ENCODE measurements at places on chromosomes 1 and 21.

DNA sequence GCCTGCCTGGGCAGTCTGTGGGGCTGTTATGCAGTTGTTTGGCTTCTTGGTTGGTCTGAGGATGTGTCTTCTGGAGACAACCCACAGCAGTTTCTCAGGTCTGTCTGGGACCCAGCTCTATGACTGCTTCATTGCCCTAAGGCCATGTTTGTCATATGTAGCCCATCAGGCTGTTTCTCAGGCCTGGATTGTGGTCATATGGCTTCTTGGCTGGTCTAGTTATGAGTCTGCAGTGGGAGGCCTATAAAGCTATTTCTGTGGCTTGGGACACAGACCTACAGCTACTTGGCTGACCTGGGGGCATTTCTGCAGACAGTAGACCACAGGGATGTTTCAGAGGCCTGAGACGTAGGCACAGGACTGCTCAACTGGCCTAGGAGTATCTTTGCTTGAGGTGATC is 41.5 kb downstream of the CHIA start:
- no peak for DNase-seq

GRCh38 chr1:35112668-35113067 is 33.5 kb downstream of the ZMYM1 start:
- DNase-seq, result no peak

GRCh38 chr1:66916320-66916719 is 8.3 kb downstream of the DNAI4 start:
- DNase-seq, result no peak

GRCh38 chr1:66370462-66370971 is 163.4 kb upstream of the SGIP1 start:
- no peak for DNase-seq

GRCh38 chr1:244450597-244451538 is 841 bp downstream of the ADSS2 start:
- no peak for DNase-seq

GRCh38 chr1:155858800-155859233 is 550 bp upstream of the SYT11 start:
- no peak for DNase-seq

DNA sequence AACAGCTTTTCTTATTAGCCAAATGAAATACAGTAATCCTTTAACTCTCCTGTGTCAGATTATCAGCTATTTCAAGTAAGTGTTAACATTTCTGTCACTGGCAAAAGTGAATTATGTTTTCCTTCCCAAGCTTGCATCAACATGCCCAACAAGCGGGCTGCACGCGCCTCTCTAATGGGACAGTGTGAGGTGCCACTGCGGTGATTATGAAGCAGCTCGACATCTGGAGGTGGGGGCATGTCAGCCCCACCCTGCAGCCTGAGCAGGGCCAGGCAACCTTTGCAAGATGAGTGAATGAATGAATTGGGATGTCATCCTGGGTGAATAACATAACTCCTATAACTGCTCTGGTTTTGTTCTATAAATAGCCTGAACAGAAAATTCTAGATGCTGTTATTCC is 301.4 kb downstream of the ZNF326 start:
- DNase-seq, result no peak

- DNase-seq, result no peak
These were observed 186.8 kb upstream of the EDN2 start for GRCh38 chr1:41671116-41671755.

DNA sequence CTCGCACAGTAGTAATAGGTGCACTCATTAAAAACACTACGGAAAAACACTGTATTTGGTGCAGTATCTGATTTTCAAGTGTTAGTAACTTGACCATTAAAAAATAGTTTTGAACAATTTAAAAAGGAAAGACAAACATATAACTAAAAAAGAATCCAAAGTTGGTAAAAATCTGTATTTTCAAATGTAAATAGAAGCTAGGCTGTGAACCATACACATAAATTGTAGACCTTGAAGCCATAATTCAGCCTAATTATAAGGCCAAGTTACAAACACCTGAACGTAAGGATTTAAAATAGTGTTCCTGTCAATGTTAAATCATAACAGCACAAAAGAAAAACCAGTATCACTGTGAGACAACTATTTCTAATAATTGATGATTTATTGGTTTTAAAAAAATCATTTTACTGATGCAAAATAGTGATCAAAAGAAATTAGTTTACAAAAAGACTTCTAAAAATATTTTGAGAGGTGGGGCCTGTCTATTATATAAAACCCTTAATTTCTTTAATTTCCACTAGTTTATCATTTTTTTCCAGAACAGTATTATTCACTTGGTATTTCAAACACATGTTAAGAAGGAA is 4.5 kb downstream of the IRF2BP2 start:
- no peak for DNase-seq

DNA sequence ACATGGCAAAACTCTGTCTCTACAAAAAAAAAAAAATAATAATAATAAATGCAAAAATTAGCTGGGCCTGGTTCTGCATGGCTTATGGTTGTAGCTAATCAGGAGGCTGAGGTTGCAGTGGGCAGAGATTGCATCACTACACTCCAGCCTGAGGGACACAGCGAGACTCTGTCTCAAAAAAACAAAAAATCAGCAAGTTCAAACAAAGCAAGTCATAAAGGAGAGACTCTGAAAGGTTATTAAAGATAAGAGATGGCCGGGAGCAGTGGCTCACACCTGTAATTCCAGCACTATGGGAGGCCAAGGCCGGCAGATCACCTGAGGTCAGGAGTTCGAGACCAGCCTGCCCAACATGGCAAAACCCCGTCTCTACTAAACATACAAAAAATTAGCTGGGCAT is 28.8 kb downstream of the COP1 start:
- no peak for DNase-seq

DNA sequence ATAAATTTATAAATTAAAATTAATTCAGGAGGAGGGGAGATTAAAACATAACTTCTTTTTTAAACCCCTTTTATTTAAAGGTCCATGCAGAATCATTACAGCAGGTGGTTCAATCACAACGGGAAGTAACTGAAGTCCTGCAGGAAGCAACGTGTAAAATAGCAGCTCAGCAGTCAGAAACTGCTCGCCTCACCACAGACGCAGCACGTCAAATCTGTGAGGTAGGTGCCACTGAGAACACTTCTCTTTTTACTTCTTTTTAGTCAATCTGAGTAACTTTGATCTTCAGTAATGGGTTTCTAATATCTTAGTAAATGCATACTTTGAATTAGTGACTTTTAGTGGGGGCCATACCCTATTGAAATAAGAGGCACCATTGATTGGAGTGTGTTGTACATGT is 87.0 kb downstream of the CEP350 start:
- DNase-seq, result no peak

DNA sequence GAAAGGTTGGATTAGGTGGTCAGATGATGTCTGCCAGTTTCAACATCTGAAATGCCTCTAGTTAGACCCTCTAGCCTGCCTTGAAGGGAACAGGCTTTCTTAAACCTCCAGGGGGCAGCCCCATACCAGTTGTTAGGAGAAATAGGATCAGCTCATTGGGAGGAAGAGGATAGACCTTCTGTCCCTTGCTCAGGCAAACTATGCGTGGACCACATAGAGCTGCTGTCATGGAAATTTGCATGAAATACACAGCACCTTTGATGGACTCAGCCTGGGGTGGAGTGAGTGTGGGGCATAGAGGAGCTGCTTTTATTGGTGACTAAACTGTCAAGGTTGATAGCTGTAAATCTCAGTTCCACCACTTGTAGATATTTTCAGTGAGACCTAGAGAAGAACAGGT is 38.4 kb upstream of the SPAG17 start:
- DNase-seq, result peak; percentile 7

GRCh38 chr1:92820024-92820423 is 11.8 kb upstream of the RPL5 start:
- no peak for DNase-seq

- no peak for DNase-seq
These were observed 64.9 kb upstream of the FCGR2A start for GRCh38 chr1:161440312-161440894.

DNA sequence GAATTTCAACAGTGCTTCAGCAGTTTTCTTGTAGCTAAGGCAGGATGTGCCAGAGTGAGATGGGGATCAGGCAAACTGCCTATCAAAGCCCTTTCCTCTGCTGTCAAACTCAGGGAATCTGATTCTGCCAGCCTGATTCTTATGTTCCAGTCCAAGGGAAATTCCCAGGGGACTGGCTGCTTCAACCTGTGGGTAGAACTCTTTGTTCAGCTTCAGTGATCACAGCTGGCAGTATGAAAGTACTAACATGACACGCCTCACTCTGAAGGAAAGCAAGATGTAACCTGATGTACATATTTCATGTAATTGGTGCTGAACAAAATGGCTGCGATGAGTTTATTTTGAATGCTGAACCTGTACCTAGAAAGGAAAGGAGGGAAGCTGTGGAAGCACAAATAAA is 40.1 kb upstream of the SLC5A9 start:
- peak; percentile 55 for DNase-seq

- no peak for DNase-seq
These were observed 30.1 kb downstream of the SGIP1 start for GRCh38 chr1:66563941-66564630.

DNA sequence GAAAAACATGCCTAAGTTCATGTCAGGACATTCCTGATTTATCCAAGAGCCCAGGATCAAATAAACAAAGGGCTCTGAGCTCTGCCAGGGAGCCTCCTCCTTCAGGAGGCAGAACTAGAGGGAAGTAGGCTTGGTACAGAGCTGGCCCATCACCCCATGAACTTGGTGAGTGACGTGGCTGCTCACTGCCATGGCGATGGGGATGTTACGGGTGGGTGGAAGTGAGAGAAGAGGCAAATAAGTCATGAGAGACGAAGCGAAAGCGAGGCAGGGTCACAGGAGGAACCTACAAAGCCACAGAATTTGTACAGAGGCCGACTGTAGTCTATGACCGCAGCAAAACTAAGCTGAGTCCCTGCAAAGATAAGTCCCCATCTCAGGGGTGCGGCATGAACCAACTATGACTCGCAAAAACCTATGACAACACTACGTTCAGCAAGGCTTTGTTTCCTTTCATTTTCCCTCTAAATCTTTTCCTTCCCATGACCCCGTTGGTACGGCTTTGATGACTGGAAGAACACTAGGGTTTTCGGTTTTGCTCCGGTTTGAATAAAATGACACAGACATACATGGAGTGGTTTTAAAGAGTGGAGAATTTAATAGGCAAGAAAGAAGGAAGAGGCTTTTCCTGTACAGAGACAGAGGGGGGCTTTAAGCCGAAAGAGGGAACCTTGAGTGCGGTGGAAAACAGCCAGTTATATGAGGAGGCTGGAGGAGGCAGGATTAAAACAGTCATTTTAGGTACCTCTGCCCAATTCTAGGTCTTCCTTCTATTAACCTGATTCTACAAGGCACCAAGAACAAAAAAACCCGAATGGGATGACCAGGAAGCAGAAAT is 74.1 kb downstream of the CD46 start:
- DNase-seq, result no peak

GRCh38 chr1:234972411-234973191 is 156.0 kb downstream of the TOMM20 start:
- no peak for DNase-seq

DNA sequence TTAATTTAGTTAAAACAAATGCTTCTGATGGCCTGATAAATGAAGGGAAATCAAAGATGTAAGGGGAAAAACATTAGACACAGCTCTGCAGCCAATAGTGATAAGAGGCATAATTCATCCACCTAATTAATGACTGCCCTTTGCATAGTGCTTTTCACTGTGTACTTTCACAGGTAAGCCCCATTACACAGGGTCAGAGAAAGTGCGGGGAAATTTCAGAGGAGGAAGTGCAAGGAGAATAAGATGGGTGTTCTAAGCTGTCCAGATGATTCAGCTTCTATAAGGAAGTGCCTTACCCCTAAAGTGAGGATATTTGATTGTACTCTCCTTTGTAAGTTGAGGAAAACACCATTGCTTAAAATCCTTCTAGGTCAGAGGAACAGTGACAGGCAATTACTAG is 88.0 kb downstream of the NR5A2 start:
- no peak for DNase-seq

GRCh38 chr1:13892671-13893325 is 192.8 kb downstream of the PRDM2 start:
- peak; percentile 30 for DNase-seq

GRCh38 chr1:98920441-98921110 is 84.1 kb downstream of the PLPPR5 start:
- DNase-seq, result no peak

GRCh38 chr1:10698726-10699469 is 97.5 kb downstream of the CASZ1 start:
- DNase-seq, result no peak

DNA sequence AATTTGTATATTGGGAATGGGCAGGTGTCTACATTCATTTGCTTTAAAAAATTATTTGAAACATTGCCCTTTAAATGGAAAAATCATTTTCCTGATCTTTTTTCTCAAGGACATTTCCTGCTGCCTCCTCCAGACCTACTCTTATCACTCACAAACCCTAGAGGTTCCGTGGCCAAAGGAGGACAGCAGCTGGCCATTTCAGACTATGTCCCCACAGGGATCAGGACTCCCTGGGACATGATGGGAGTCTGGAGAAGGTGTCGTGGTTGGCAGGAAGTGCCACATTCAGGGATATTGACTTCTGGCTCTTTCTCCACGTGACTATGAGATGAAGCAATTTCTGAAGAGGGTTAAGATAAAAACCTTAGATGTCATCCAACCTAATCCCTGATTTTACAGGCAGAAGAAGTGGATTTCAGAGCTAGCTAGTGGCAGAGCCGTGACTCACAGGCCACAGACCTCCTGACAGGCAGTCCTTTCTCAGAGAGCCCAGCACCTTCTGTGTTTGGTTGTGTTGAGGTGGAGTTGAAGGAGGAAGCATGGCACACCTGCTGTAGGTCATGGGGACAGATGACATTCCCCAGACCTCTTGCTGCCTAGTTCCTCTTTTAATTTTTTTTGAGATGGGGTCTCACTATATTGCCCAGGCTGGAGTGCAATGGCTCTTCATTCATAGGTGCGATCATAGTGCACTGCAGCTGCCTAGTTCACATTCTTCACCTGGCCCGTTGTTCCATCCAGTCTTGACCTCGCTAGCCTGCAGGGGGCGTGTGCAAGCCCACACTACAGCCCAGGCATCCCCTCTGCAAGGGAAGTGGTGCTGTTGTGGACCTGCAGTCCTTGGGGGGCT is 25.5 kb upstream of the IL10 start:
- DNase-seq, result no peak

All from NCI-H1092 (cell line).